ENCODE measurements at places on chromosomes 1 and 21.

GRCh38 chr1:65756616-65757015 lies 36.1 kb upstream of the PDE4B start:
- H3K36me3 ChIP-seq = no peaks in the 10 kb centered on the region
- H3K4me3 ChIP-seq = no peak overlapping the region
- no peaks in the 10 kb centered on the region for H3K4me1 ChIP-seq
- no peak overlapping the region for H3K27ac ChIP-seq
- no peaks in the 10 kb centered on the region for H3K27me3 ChIP-seq
- no peak for DNase-seq

GRCh38 chr1:169680377-169681019 lies 30.9 kb downstream of the SELL start:
- H3K27me3 ChIP-seq = no peaks in the 10 kb centered on the region
- no peaks in the 10 kb centered on the region for H3K36me3 ChIP-seq
- no peak overlapping the region for H3K4me3 ChIP-seq
- DNase-seq = no peak
- no peaks in the 10 kb centered on the region for H3K4me1 ChIP-seq

- H3K27ac ChIP-seq = no peak overlapping the region
- no peaks in the 10 kb centered on the region for H3K27me3 ChIP-seq
- no peak overlapping the region for H3K4me3 ChIP-seq
Measured at GRCh38 chr1:184016169-184016568, 21.4 kb downstream of the COLGALT2 start.

DNA sequence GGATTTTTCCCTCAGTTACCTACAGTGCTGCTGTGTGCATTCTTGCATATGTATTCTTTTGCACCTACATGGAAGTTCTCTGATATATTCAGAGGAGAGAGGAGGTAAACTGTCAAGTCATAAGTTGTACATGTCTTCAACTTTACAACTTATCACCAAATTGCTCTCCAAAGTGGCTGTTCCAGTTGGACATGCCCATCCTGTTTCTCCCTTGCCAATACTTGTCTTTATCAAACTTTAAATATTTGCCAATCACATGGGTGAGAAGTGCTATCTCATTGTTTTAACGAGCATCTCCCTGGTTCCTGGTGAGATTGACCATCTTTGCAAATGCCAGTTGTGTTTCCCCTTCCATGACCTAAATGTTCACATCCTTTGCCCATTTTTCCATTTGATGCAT lies 88.2 kb downstream of the KIF26B start:
- no peaks in the 10 kb centered on the region for H3K4me1 ChIP-seq
- H3K27ac ChIP-seq = no peak overlapping the region
- H3K4me3 ChIP-seq = no peak overlapping the region
- H3K27me3 ChIP-seq = no peaks in the 10 kb centered on the region

DNA sequence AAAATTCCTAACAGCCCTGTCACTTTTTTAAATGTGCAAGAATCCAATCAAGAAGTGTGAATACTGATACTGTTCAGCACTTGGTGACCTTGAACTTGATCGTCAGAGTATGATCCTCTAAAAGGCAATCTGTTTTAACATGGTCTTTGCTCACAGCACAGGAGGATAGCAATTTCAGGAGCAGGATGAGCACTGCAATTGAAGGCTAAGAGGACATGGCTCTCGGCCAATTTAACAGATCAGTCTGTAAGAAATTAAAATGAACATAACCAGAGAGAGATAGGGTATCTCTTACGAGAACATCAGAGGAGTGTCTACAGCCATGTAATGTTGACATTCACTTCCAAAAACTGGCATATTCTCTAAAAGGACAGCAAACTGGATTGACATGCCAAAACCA lies 243.1 kb downstream of the LTN1 start:
- DNase-seq = no peak
- H3K27me3 ChIP-seq = no peaks in the 10 kb centered on the region
- no peak overlapping the region for H3K4me3 ChIP-seq
- no peaks in the 10 kb centered on the region for H3K36me3 ChIP-seq
- H3K4me1 ChIP-seq = no peaks in the 10 kb centered on the region

DNA sequence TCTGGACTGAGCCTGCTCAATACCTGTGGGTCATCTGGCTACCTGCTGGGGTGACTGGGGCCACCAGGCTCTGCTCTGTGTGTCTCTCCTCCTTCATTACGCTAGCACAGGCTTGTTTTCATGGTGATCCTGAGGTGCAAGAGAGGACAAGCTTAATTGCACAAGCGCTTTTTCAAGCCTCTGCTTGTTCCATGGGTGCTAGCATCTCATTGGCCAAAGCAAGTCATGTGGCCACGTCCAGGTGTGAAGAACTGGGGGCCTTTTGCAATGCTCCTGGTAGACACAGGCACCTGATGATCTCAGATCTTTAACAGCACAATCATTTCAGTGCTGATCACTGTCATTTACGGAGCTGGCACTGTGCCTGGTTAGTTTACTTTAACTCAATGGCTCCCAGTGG lies 114.6 kb downstream of the KAZN start:
- H3K4me3 ChIP-seq = no peak overlapping the region
- no peaks in the 10 kb centered on the region for H3K4me1 ChIP-seq
- DNase-seq = no peak

- H3K36me3 ChIP-seq = no peaks in the 10 kb centered on the region
- no peaks in the 10 kb centered on the region for H3K4me1 ChIP-seq
- H3K27ac ChIP-seq = no peak overlapping the region
- no peak overlapping the region for H3K4me3 ChIP-seq
- no peak for DNase-seq
Measured at GRCh38 chr1:101291562-101292380, 55.0 kb downstream of the S1PR1 start.

DNA sequence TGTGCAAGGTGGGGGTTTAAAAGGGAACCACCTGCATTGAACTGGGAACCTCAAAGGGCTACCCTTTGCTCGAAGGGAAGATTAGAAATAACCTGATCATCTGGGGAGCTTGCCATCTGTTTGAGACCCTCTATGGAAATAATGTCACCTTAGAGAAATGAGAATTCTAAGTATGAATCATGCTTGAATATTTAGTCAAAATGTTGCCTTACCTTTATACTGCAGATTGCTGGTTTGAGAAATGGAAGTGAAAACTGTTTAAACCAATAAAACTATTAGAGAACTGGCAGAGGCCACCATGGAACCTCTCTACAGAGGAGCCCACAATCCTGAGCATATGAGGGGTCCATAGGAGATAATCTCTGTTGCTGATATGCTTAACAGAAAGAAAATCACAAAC lies 131.2 kb upstream of the FAM78B start:
- H3K27me3 ChIP-seq = no peaks in the 10 kb centered on the region
- DNase-seq = no peak
- H3K4me3 ChIP-seq = no peak overlapping the region
- no peaks in the 10 kb centered on the region for H3K4me1 ChIP-seq
- no peak overlapping the region for H3K27ac ChIP-seq

DNA sequence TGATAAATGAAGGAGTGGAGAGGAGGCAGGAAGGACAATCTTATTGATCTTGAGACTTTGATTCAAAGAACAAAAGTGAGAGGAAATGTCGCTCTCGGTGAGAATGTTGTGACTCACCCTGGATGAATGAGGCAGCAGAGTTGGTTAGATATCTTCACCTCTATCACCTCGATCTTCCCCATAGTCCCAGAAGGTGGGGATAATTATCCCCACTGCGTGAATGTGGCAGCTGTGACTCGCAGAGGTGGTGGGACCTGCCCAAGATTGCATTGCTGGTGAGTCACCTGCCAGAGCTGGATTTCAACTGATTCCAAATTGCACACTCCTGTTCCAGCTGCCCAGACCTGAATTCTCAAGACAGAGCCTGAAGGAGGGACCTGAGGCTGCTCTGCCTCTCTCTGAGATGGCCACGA lies 105.0 kb downstream of the MATN1 start:
- H3K4me1 ChIP-seq = no peaks in the 10 kb centered on the region
- no peak for DNase-seq
- H3K27me3 ChIP-seq = no peaks in the 10 kb centered on the region
- no peak overlapping the region for H3K27ac ChIP-seq
- no peaks in the 10 kb centered on the region for H3K36me3 ChIP-seq

DNA sequence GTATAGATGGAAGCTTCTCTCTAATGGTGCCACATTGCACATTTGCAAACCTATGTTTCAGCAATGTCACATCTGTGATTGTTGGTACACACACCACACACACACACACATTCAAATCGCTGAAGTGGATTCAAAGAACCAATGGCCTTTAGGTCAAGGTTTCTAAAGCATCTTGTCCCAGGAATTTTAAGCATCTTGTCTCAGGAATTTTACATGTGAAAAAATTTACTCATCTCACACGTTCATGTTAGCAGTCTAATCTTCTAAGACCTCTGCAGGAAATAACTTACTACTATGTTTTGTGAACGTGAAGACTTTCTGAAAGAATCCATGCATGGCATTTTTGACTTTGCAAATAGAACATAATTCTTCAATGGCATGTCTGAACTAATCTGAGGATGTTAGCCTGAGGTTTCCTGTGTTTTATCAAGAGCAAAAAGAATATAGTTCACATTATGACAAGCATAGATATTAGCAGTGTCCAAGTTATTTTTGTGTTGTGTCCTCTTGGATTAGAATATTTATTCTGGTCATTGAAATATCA lies 125.1 kb downstream of the CYYR1 start:
- H3K27me3 ChIP-seq = no peaks in the 10 kb centered on the region
- H3K27ac ChIP-seq = no peak overlapping the region

DNA sequence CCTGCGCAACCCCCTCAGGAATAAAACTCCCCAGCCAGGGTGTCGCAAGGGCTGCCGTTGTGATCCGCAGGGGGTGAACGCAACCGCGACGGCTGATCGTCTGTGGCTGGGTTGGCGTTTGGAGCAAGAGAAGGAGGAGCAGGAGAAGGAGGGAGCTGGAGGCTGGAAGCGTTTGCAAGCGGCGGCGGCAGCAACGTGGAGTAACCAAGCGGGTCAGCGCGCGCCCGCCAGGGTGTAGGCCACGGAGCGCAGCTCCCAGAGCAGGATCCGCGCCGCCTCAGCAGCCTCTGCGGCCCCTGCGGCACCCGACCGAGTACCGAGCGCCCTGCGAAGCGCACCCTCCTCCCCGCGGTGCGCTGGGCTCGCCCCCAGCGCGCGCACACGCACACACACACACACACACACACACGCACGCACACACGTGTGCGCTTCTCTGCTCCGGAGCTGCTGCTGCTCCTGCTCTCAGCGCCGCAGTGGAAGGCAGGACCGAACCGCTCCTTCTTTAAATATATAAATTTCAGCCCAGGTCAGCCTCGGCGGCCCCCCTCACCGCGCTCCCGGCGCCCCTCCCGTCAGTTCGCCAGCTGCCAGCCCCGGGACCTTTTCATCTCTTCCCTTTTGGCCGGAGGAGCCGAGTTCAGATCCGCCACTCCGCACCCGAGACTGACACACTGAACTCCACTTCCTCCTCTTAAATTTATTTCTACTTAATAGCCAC lies 696 bp downstream of the TGFB2 start:
- peak overlapping the region; percentile 61 for H3K4me3 ChIP-seq
- peak overlapping the region; percentile 85 for H3K27ac ChIP-seq
- H3K4me1 ChIP-seq = no peaks in the 10 kb centered on the region
- H3K27me3 ChIP-seq = no peaks in the 10 kb centered on the region

DNA sequence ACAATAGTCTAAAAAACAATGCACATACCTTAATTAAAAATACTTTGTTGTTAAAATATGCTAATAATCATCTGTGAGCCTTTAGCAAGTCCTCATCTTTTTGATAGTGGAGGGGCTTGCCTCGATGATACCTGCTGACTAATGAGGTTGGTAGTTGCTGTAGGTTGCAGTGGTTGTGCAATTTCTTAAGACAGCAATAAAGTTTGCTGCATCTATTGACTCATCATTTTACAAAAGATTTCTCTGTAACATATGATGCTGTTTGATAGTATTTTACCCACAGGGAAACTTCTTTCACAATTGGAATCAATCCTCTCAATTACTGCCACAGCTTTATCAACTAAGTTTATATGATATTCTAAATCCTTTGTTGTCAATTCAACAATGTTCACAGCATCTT lies 7.6 kb downstream of the C1orf87 start:
- no peaks in the 10 kb centered on the region for H3K4me1 ChIP-seq
- H3K27ac ChIP-seq = no peak overlapping the region
- H3K27me3 ChIP-seq = no peaks in the 10 kb centered on the region
- H3K36me3 ChIP-seq = no peaks in the 10 kb centered on the region
- no peak for DNase-seq

- no peak overlapping the region for H3K4me3 ChIP-seq
- H3K27me3 ChIP-seq = no peaks in the 10 kb centered on the region
- H3K27ac ChIP-seq = no peak overlapping the region
- DNase-seq = no peak
Measured at GRCh38 chr1:40519517-40519916, 10.9 kb downstream of the EXO5 start.

DNA sequence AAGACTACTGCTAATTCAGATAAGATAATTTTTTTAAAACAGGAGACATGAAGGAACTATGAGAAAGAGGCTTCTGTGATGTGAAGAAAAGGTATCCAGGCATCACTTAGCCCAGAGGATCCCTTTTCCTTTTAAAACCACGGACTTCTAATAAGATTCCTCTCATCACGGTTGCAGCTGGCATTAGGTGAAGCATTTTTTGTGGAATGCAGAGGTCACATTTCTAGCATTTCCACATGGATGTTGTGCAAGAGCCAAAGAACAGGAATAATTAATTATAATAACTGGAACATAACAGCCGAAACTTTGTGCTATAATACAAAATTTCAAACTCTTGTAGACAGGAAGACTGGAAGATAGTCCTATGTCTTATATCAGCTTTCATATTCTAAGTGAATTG lies 27.6 kb downstream of the CYP2J2 start:
- no peak for DNase-seq
- H3K27ac ChIP-seq = no peak overlapping the region
- H3K36me3 ChIP-seq = no peaks in the 10 kb centered on the region
- no peaks in the 10 kb centered on the region for H3K4me1 ChIP-seq
- no peak overlapping the region for H3K4me3 ChIP-seq
- H3K27me3 ChIP-seq = no peaks in the 10 kb centered on the region

- DNase-seq = no peak
- H3K27ac ChIP-seq = no peak overlapping the region
- H3K36me3 ChIP-seq = no peaks in the 10 kb centered on the region
- H3K4me1 ChIP-seq = no peaks in the 10 kb centered on the region
- H3K4me3 ChIP-seq = no peak overlapping the region
Measured at GRCh38 chr1:58710190-58711085, 10.6 kb upstream of the MYSM1 start.
